Renal cortex interstitium (tissue), 15 donors: ENCODE measurements at places on chromosomes 6 and 20. TPM values are rescaled to one million over a fixed set of nuclear protein-coding genes. Genes with fewer than 3 reads are reported as not detected.

DNA sequence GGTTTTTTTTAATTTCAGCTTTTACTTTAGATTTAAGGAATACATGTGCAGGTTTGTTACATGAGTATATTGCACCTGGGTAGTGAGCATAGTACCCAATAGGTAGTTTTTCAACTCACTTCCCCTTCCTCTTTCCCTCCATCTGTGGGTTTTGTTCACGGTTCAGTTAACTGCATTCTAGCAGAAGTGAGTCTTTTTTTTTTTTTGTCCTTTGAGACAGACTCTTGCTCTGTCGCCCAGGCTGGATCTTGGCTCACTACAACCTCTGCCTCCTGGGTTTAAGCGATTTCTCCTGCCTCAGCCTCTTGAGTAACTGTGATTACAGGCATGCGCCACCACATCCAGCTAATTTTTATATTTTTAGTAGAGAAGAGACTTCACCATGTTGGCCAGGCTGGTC lies 8.7 kb downstream of the UBR2 start:
- DNase-seq, result no peak

The SLC22A16 gene
- 0.93 TPM for polyA plus RNA-seq

- DNase-seq, result peak; percentile 29
Observed at GRCh38 chr6:155066361-155066760, 71.2 kb downstream of the TIAM2 start.

The BPIFB4 gene
- polyA plus RNA-seq, result not detected

DNA sequence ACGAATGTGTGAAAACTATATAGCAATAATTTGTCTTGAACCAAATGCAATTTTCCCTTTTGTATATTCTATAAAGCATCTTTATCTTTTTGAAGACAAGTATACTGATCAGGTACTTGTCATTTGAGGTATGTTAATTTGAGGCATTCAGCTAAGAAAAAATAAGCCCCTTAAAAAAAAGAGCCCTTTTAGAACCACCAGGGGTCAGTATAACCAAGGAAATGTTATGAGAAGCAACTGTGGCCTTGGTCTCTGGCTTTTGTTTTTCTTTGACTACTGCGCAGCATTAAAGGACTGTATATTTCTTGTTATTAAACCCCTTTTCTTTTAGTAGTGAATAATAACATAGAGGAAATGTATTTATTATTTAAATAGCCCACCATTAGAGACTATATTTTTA lies 43.1 kb downstream of the CD109 start:
- DNase-seq, result peak; percentile 52

GRCh38 chr6:35468980-35469750 lies 964 bp downstream of the RPL10A start:
- no peak for DNase-seq

GRCh38 chr20:14583413-14583812 lies 246.0 kb upstream of the FLRT3 start:
- no peak for DNase-seq

- DNase-seq, result no peak
Observed at GRCh38 chr6:110617057-110617456, 140.6 kb upstream of the SLC22A16 start.

The WFDC12 gene
- not detected for polyA plus RNA-seq

DNA sequence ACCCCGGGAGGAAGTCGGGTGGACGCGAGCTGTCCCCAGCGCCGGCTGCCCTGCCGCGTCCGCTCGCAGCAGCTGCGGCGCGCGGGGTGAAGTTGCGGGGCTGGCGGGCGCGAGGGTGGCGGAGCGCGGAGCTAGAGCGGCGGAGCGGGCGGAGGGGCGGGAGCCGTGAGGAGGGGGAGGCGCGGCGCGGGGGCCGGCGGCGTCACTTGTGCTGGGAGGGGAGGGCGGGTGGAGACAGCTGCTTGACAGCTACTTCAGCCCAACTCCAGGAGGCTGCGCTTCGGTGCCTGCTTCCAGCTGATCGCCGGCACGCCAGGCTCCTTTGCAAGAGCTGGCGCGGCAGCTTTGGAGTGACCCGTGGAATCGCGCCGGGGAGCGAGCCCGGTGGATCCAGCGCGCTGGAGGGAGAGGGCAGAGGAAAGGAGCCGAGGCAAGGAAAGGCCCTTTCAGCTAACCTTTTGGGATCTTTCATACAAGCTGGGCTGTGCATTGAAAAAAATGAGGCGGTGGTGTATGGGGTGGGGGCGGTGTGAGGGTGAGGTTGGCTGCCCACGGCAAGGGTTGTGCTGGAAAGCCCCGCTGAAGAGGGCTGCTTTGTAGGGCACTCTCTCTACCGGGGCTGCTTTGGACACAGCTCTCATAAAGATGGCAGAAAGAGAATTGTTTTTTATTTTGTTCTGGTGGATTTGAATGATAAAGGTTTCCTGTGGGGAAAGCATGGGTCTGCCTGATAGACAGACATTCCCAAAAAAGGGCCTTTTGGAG lies 24.6 kb downstream of the RIPOR2 start:
- DNase-seq, result no peak

GRCh38 chr20:49446808-49447207 lies 35.7 kb downstream of the KCNB1 start:
- peak; percentile 74 for DNase-seq

The PRND gene
- 3.1 TPM for polyA plus RNA-seq

The CGAS gene
- polyA plus RNA-seq, result 3.2 TPM

GRCh38 chr6:154506582-154506981 lies 3.9 kb downstream of the CNKSR3 start:
- DNase-seq, result no peak

GRCh38 chr6:16511040-16511660 lies 250.1 kb downstream of the ATXN1 start:
- no peak for DNase-seq

DNA sequence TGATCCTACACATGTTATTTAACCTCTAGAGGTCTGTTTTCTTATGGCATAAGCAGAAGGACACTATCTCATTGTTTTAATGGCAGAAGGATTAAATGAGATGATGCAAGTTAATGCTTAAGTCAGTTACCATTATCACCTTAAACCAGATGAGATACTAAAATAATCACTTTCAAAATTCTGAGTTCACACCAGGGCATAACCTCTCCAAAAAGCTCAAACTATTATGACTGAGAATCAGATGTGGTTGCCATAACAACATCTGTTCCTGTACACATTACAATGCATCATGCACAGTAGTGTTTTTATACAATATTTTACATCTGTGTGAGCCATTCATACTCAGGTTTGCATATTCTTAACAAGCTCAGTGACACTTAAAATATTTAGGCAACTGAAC lies 10.2 kb downstream of the ADNP start:
- no peak for DNase-seq

DNA sequence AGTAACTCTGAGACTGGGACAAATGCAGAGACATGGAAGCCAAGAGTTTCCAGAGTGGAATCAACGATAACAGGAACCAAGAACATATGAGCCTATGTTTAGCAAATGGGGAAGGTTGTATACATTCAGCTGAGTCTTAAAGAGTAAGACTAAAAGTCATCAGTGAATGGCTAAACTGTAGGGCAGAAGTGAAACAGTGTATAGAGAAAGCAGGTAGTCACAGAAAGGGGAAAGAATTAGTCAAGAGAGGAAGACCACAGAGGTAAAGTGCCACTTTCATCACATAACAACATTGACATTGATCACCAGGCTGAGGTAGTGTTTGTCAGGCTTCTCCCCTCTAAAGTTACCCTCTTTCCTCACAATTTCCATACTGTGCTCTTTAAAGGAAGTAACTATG lies 306.5 kb upstream of the SPTLC3 start:
- DNase-seq, result no peak

GRCh38 chr20:50567860-50568548 lies 57.8 kb downstream of the PTPN1 start:
- DNase-seq, result no peak

The BMP7 gene
- polyA plus RNA-seq, result 73.3 TPM

The ARHGAP18 gene
- polyA plus RNA-seq, result 40.4 TPM

GRCh38 chr6:89932245-89932802 lies 38.1 kb downstream of the GJA10 start:
- no peak for DNase-seq

The VWA7 gene
- polyA plus RNA-seq, result 13.9 TPM

- no peak for DNase-seq
Observed at GRCh38 chr20:57683287-57683686, 26.5 kb downstream of the PMEPA1 start.

GRCh38 chr20:40506537-40506939 lies 182.5 kb downstream of the MAFB start:
- DNase-seq, result no peak

The MCHR2 gene
- polyA plus RNA-seq, result not detected

GRCh38 chr6:20098267-20098876 lies 113.9 kb downstream of the MBOAT1 start:
- no peak for DNase-seq

DNA sequence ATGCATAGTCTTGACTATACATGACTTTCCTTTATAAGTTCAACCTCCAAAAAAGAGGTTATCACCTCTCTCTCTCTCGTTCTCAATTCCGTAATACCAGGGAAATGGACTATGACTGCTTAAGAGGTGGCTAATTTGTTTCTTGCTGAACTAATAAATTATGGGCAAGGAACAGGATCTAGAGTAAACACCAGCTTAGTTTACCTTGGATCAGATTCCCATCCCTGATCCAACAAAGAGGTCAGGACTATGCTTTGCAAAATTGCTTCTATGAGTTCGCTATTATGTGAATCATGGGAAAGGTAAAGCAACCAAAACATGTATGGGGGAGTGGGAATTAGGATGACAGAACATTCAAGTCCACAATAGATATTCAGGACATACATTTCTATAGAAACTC lies 630.7 kb downstream of the HACE1 start:
- no peak for DNase-seq

The MYMX gene
- polyA plus RNA-seq, result 0.24 TPM

GRCh38 chr6:27890445-27891319 lies 21.5 kb downstream of the OR2B2 start:
- peak; percentile 93 for DNase-seq

DNA sequence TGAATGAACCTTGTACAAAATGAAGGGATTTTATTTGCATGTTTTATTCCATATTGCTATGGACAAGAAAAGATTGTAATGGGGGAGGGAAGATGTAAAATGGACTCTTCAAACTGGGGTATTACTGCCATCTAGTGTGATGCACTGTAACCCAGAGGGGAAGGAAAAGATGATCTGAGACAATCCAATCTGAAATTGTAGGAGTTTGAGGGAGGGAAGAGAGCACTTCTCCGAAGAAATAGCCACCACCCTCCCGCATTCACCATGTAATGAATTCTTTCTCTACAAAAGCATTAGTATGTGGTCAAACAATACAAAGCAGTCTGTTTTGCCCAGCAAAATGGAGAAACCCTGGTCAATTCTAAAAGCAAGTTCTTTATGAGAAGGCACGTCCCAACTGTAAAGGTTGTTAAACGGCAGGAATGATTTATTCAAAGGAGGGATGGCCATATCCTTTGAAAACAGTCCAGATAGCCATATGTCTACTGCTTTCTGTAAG lies 679.5 kb upstream of the NRSN1 start:
- peak; percentile 54 for DNase-seq

DNA sequence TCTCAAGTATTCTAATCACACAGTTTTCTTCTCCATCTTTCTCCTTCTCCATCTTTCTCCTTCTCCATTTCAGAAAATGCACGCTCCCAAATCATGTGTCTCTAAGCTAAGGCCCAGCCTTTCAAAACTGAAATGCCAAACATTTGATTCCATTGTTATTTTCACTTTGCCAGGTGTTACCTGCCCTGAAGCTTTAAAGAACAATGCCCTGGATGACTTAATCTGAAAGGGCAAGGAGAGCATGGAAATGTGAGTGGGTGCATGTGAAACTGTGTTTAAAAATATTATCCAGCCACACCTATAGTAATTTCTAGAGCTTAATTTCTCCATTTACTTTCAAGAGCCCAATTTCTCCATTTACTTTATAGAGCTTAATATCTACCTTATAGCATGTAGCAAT lies 42.4 kb upstream of the GCLC start:
- DNase-seq, result no peak

- no peak for DNase-seq
Observed at GRCh38 chr6:99178168-99178567, 171.3 kb downstream of the FAXC start.

DNA sequence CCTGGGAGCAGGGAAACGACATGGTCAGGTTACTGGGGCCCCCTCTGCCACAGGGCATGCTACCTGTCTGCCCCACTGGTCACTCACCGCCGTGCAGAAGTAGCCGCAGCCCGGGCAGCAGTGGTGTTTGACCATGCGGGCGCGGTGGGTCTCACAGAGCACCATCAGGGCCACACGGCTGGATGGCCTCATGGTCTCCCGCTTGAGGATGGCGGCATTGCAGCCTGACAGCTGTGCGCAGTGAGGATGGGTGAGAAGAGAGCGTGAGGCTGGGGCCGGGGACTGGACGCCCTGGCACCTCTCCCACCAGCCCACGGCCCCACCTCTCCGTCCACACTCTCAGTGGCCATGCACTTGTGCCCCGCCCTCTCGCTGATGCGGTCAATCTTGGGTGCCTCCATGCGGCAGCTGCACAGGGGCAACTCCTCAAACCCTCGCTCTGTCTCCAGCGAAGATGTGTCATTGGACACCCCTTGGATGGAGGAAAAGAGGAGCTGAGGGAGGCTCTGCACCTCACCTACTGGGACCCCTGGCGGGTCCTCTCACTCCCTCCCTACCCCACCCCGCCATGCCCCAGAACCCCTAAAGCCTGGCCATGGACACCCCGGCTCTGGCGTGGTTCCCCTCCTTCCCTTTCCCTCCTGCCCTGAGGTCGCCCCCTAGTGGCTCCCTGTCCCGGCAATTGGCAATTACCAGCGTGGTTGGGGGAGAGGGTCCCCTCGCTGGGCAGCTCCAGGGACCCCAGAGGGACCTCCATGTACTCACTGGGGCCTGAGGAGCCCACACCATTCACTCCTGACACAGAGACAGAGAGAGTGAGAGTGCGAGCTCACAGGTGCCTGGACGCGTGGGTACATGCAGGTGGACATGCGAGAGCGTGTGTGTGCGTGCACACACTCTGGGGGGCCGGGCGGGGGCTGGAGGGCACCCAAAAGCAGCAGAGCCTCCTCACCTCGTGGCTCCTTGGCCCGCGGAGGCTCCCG lies 8.9 kb downstream of the EHMT2 start:
- DNase-seq, result no peak

DNA sequence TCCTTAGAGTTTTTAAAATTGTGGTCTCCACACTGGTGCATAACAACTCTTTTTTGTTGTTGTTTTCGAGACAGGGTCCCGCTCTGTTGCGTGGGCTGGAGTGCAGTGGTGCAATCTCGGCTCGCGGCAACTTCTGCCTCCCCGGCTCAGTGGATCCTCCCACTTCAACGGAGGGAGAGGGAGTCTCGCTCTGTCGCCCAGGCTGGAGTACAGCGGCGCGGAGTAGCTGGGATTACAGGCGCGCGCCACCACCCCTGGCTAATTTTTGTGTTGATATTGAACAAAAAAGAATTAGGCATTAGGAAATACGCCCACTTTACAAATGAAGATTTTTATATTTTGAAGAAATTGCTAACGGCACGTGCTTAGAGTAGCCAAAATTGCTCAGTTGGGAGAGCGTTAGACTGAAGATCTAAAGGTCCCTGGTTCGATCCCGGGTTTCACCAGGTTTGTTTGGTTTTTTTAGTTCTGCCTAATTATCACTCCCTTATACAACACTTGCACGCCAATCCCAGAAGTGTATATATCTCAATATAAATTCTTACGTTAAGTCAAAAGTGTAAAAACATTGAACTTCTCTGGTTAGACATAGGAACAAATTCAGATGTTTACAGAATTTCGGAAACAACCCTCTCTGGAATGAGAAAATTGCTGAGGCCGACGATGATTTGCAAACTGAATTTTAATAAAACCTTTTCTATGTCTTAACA lies 159.6 kb downstream of the TRIM27 start:
- no peak for DNase-seq
